Urinary bladder (tissue), 4 donors: ENCODE measurements at places on chromosomes 6 and 20. TPM values are rescaled to one million over a fixed set of nuclear protein-coding genes. Genes with fewer than 3 reads are reported as not detected.

GRCh38 chr20:10665027-10665561 is 8.7 kb downstream of the JAG1 start:
- DNase-seq, result no peak

DNA sequence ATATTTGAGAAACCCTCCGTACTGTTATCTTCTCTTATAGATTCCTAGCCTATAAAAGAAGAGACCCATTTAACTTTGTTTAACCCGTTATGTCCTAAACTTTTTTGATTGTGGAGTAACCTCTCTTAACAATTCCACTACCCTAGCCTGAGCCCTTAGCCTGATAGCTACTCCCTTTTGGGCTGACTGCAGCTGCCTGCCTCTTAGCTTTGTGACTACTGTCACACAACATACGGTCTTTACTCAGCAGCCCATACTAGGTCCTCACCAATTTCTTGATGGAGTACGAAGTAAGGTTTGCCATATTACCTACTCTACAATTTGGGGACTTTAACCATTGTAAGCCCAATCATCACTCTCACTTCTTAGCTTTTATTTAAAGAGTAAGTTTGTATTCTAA is 72.7 kb downstream of the QRSL1 start:
- no peak for DNase-seq

DNA sequence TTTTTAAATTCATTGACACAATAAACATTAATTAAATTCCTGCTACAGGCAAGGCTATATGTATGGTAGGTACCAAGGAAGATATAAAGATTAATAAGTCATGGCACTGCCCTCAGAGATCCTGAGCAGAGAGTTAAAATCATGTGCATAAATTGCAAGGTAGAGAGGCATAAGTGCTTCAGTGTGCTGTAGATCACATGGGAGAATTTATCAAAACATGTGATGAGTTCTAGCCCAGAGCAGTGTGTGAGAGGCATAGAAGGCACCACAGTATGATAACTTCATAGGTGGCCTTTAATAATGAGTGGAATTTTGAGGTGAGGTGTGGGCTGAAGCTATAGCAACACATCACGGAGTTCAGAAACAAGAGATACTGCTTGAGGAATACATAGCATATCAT is 465.9 kb upstream of the RNF217 start:
- DNase-seq, result no peak

DNA sequence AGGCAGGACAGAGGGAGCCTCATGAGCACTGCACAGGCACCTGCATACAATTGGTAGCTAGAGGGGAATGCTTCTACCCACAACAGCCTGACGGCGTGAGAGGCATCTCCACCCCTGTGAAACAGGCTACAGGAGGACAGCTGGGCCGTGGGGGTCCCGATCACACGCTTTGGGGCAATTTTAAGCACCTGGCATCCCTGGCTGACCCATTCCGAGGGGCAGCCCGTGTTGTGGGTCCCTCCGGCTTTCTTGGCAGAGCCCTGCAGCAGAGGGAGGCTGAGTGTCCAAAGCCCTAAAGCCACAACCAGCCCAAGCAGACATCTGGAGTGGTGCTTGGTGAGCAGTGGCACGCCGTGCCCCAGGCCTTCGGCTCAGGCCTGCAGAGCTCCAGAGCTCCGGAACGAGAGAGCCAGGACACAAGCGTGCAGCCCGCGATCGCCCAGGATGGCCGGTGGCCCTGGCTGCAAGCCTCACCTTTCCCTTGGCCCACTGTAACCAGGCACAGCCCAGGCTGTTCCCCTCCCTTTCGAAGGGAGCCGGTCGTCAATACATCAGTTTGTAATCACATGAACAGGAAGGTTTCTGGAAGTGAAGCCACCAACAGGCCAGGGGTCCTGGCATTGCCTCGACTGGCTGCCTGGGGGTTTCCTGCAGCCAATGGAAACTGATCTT is 81.4 kb downstream of the DLL1 start:
- no peak for DNase-seq

DNA sequence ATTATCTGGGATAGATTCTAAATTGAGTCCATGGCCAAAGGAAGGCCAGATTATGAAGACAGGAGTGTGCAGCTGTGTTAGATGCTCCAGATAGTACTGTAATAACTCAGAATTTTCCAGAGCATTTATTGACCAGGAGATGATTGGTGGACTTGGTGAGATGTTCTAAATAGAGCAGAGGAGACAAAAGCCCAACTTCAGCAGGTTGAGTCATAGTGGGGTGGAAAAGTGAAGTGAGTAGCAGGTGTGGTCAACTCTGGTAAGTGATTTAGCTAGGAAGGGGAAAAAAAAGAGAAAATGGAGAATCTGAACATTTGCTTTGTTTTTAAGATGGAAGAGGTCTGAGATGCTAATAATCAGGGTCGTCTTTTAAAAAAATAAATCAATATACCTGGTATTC is 227.4 kb downstream of the TMEM200A start:
- no peak for DNase-seq

- no peak for DNase-seq
These were observed 123.5 kb downstream of the LAMP5 start for GRCh38 chr20:9637889-9638288.

The PRR3 gene
- 8.5 TPM for total RNA-seq

The C6orf15 gene
- total RNA-seq, result not detected

DNA sequence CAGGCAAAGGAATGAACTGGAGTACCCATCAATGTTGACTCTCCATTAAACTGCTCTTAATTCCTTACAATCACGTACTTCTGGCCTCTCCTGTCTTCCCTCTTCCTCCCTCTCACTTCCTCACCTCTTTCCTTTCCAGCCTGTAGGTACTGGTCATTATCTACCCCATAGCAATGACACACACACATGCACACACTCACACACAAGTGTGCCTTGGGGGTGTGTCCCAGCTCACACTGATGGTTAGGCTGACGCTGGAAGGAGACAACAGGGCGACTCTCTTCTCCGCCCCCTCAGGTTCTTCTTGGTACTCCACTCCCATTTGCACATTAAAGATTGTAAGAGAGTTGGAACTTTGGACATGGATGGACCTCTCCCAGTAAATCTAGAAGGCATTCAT is 14.0 kb upstream of the SERPINB9 start:
- DNase-seq, result no peak

- DNase-seq, result no peak
These were observed 936.7 kb upstream of the CITED2 start for GRCh38 chr6:140311146-140311545.

The GLP1R gene
- 0.58 TPM for total RNA-seq

The RAD21L1 gene
- total RNA-seq, result not detected

DNA sequence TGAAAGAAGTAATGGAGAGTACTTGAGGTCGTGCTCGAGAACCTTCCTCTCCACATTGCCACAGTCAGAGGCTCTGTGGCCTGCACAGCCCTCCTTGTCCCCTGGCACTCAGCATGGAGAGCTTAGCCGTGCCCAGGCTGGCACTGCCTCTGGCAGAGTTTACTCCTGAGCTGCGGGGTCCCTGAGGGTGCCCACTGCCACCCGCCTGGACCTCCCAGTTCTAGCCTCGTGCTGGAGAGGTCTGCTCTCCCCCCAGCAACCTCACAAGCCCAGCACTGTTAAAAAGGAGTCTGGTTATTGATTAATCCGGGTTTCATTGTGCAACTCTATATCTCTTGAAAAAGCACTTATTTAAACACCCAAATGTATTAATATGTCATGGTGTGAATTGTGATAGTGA is 226.8 kb downstream of the TMEM242 start:
- no peak for DNase-seq

- no peak for DNase-seq
These were observed 543.6 kb downstream of the GRIK2 start for GRCh38 chr6:101937108-101937507.

GRCh38 chr20:35571555-35571954 is 29.7 kb downstream of the ERGIC3 start:
- DNase-seq, result no peak

The MPIG6B gene
- total RNA-seq, result 0.32 TPM

GRCh38 chr6:102387326-102388033 is 994.0 kb downstream of the GRIK2 start:
- no peak for DNase-seq

- DNase-seq, result no peak
These were observed 166.1 kb upstream of the SMLR1 start for GRCh38 chr6:130661077-130661476.

GRCh38 chr20:25579081-25579770 is 6.1 kb downstream of the NINL start:
- DNase-seq, result no peak

- no peak for DNase-seq
These were observed 12.2 kb downstream of the LAMA5 start for GRCh38 chr20:62354811-62355341.

The LGSN gene
- not detected for total RNA-seq

- DNase-seq, result no peak
These were observed 76.5 kb downstream of the MBOAT1 start for GRCh38 chr6:20135677-20136268.

DNA sequence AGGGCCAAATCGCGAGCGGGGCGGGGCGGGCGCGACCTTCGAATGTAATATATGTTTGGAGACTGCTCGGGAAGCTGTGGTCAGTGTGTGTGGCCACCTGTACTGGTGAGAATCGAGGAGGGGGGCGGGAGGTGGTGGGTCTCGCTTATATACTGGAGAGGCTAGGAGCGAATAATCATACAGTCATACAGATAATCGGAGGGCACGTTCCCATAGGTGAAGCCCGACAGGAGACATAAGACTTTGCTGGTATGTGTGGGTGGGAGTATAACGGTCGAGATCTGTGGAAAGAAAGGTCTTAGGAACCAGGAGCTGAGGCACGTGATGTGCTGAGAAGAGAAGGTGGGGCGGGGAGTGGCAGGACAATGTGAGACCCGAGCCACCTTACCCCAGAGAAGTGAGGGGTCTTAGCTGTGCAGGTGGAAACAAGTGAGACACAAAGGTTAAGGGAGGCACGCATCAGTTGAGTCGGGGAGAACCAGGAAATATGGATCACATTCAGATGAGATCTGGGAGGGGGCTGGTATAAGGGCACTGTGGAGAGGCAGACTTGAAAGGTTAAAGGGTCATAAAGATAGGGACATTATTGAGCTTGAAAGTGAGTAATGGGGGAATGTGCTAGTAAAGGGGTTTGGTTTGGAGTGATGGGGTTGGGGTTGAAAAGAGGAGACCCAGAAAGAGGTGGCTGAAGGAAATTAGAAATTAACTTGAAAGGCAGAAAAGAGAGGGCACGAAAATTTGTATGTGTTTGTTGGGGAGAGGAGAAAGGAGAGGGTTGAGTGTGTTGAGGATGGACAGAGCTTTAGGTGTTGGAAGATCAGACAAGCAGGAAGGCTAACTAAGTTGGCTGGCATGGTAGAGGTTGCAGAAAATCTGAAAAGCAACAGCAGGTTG is 589 bp downstream of the RNF5 start:
- no peak for DNase-seq

The IL17A gene
- not detected for total RNA-seq
